ENCODE measurements at places on chromosomes 2 and 18. TPM values are rescaled to one million over a fixed set of nuclear protein-coding genes. Genes with fewer than 3 reads are reported as not detected.

Gene CHRND
- total RNA-seq: not detected

Gene C2orf15
- total RNA-seq: 16.0 TPM

Gene AGXT
- total RNA-seq: 1.0 TPM

Gene WDR35
- 17.0 TPM for total RNA-seq

Gene ARL5A
- total RNA-seq: 68.6 TPM

Gene RUFY4
- total RNA-seq: not detected

Gene MAP3K19
- not detected for total RNA-seq

Gene VSNL1
- 1.1 TPM for total RNA-seq

Gene DSG2
- total RNA-seq: 119 TPM

Gene SLC5A7
- total RNA-seq: 1.8 TPM

Gene COA5
- 45.2 TPM for total RNA-seq

Gene LRRC30
- total RNA-seq: not detected

Gene DLX1
- 1.7 TPM for total RNA-seq

Data from progenitor cell of endocrine pancreas (in vitro differentiated cells).